ENCODE measurements at places on chromosomes 3 and 15.

- no peak for DNase-seq
Measured at GRCh38 chr3:10602271-10602670, 96.9 kb upstream of the ATP2B2 start.

DNA sequence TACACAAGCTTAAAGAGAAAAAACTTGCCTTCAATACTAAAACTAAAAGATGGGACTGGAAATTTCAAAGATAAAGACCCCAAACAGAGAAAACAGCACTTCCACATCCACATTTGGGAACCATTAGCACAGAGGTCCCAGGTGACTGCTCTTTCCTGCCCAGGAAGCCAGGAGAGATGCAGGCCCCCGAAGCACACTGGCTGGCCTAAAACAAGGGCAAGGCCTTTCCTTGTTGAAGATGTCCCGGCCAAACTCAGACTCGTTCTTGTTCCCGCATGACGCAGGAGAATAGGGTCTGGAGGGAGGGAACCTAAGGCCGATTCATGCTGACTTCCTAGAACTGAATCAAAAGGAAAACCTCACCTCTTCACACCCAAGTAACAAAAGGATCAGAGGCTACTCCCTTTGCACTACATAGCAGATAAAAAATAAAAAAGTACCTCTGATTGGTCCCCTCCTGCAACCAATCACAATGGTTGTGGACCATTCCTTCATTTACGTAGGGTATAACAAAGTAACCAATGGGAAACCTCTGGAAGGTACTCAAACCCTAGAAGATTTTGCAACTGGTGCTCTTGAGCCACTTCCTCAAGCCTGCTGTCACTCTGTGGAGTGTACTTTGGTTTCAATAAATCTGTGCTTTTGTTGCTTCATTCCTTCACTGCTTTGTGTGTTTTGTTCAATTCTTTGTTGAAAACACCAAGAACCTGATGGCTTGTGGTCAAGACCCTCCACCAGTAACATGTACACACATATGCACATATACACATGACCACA, 48.7 kb downstream of the EFCAB12 start:
- DNase-seq = no peak

DNA sequence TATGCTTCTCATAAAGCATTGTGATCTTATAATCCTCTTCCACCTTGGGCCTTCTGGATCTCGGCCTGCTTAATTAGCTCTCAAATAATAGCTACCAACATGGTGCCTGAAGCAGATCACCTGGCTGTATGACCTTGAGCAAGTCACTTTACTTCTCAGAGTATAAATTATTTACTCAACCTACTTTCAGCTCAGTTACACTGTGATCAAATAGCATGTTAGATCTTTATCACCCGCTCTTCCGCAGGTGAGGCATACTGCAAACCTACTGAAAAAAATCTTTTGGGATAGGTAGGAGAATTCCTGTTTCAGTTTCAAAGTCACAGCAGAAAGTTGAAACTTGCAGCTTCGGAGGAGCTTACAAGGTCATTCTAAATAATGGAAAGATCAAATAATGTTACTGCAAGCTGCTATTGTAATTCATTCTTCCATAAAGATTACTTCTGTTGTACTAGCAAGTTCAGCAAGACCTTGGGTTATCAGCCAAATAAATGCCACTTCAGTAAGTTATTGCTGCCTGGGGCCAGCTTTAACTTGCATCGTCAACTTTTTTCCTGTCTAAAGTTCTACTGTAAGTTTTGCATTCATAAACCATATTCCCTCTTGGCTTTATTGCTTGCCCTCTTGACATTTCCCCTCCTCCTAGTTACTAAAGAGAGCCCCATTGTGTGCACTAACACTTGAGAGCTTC, 268.4 kb upstream of the ATP11B start:
- DNase-seq = no peak

GRCh38 chr3:59658274-59658673, 608.4 kb upstream of the CFAP20DC start:
- DNase-seq = no peak

GRCh38 chr3:101725194-101725889, 928 bp downstream of the CEP97 start:
- peak; percentile 25 for DNase-seq

GRCh38 chr3:161422171-161422700, 50.9 kb upstream of the SPTSSB start:
- no peak for DNase-seq

- DNase-seq = no peak
Measured at GRCh38 chr15:39786447-39787056, 3.9 kb upstream of the FSIP1 start.

DNA sequence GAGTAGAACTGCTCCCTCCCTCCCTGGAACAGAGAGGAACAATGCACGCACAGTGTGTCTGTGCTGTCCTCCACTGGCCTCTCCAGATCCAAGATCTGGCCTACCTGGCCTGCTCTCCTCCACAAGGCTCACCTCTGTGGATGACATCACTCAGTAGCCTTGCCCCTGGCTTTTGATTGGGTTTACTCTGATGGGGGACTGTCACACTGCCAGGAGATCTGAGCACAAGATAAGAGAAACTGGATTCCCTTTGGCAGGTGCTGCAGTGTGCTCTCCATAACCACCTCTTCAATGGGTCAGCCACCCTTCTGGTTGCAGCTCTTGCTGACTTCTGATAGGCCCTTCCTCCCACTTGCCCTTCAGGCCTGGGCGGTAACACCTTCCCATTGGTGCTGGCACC, 22.6 kb upstream of the ANO10 start:
- DNase-seq = no peak

DNA sequence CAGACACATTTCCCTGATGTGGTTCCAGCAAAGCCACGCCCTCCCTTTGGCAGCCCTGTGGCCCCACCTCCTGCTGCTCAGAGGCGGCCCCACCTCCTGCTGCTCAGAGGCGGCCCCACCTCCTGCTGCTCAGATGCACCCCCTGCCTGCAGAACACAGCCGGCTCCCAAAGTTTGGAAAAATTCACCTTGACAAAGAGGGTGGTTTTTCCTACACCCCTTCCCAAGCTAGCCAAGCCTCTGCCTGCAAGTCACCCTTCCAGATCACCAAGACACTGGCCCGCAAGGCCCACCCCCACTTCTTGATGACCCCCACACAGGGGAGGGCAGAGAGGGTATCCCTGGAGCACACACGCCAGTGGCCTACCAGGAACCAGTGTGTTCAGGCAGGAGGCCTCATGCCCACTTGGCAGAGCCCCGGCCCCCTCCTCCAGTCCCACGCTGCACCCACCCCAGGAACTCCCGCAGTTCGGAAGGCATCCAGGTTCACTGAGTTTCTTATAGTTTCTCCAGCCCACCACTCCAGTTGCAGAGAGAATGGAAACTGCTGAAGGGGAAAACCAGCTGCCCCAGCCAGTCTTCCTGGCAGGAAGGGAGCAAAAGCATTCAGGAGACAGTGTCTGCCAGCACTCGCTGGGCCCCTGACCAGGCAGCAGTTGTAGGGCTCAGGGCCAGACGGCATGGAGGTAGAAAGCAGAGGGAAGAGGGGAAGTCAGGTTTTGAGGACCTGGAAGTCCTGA, 2.3 kb upstream of the HAPLN3 start:
- DNase-seq = peak; percentile 74

DNA sequence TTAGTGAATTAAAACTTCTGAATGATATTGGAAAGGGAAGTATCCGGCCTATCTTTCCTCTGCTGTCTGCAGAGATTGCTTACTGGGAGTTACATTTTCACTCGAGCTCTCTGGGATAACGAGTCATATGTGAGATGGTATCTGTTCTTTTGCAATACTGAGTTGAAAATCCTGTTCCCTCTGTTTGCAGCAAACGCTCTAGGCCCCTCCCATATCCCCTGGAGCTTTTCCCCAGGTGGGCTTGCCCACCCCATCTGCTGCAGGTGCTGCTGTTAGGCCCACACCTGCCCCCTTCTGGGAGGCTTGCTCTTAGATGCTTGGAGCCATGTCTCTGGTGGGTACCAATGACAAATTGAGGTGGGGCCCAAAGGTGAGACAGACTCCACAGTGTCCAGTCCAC, 42.7 kb upstream of the MTMR10 start:
- no peak for DNase-seq

DNA sequence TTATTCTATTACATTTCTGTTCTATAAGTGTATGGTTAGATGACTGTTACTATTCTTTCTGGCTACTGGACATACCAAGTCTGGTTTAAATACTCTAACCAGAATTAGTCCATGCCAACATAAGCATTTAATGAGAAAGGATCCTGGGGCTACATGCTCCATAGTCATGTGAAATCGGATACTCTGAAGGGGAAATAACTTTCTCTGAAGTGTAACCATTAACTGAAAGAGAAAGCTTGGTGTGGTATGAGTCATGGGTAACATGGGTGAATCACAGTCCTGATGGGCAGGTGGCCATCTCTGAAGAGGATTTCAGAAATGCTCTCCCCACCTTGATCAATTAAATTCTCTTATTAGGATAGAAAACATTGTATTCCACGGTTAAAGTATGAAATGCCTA, 69.4 kb downstream of the FHIT start:
- no peak for DNase-seq

- DNase-seq = no peak
Measured at GRCh38 chr3:158794936-158795518, 6.8 kb upstream of the MFSD1 start.

- DNase-seq = no peak
Measured at GRCh38 chr15:95825208-95825607, 505.3 kb upstream of the NR2F2 start.

GRCh38 chr3:128176276-128176833, 23.1 kb downstream of the EEFSEC start:
- no peak for DNase-seq

- DNase-seq = no peak
Measured at GRCh38 chr15:61879219-61879618, 181.0 kb downstream of the VPS13C start.

DNA sequence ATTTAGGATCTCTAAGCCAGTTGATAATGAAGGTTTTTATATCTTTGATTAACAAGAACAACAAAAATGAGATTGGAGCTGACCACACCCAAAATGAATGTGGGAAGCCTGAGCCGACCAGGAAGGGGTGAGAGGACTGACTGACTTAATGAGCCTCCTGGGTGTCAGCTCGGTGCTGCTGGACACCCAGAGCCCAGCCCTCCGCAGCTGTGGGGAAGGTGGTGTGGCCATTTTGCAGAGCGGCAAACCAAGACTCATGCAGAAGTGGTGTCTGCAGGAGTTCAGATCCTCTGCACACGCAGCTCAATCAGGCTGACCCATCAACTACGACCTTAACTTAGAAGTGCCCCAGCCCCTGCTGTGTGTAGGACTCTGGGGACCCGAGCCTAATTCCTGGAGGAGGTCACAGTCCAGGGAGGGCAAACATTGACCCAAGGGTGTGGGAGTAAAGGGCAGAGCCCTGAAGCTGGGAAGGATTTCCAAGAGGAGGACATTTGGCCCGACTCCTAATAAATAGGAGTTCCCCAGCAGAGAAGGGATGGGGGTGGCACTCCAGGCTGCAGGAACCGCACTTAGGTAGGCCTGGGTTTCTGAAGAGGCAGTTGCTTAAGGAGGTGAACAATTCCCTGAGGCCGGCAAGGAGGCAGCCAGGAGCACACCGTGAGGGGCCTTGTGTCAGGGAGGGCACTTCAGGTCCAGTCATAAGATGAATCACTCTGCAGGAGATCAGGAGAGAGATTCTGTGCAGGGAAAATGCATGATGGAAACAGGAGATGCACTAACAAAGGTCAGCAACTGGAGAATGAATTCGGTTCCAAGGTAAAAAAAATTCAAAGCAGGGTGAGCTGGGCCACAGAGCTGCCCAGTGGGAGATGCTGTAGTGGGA, 197.1 kb upstream of the TPM1 start:
- no peak for DNase-seq

GRCh38 chr3:197501496-197501878, 54.3 kb downstream of the BDH1 start:
- DNase-seq = no peak

DNA sequence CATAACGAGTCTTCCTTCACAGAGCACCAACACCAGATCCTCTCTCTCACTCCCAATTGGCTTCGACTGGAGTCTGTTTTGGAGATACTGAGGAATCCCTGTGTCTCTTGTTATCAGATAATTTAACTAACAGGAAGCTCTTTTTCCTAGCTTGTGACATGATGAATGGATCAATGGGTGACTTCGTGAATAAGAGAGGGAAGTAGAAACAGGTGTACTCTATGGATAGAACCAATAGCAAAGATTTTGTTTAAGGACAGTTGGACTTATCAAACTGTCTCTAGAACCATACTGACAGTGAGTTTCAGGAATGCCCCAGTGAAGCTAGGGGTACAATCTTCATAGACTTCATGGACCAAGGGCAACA, 29.4 kb upstream of the KLHL6 start:
- DNase-seq = no peak

DNA sequence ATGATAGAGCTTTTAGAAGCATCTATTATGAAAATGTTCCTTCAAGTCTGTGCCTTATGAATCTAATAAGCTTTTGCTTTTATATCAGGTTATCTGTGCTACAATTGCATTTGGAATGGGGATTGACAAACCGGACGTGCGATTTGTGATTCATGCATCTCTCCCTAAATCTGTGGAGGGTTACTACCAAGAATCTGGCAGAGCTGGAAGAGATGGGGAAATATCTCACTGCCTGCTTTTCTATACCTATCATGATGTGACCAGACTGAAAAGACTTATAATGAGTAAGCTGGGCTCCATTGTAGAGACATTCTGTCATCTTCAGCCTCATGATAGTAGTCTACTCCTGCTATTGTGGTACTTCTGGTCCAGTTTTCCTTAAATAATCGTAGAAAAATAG, 73.4 kb downstream of the BLM start:
- DNase-seq = no peak

DNA sequence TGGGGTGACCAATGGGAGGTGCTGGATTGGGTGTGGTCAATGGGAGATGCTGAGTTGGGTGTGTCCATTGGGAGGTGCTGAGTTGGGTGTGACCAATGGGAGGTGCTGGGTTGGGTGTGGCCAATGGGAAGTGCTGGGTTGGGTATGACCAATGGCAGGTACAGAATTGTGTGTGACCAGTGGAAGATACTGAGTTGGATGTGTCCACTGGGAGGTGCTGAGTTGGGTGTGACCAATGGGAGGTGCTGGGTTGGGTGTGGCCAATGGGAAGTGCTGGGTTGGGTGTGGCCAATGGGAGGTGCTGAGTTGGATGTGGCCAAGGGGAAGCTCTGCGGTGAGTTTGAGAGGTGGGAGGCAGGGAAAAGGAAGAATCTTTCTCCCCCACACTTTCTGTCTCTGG, 250.0 kb upstream of the PROK2 start:
- no peak for DNase-seq

DNA sequence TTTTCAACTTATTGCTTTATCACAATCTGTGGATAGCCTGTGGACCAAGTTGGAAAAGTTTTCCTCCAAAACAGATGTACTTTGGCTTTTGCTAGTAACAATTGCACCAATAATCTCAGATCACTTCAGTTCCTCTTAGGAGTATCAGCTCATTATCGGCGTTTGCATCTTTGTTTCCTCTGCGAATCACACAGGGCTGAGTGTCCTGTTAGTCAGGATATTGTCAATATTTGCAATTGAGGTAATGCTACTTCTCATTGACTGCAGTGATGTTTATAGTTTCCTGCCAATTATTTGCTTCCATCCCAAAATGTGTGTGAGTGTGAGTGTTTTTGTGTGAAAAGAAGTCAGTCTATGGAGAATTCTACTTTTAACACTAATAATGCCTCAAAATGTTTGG, 545.0 kb downstream of the SI start:
- DNase-seq = no peak

GRCh38 chr3:197380786-197381185, 82.4 kb upstream of the DLG1 start:
- no peak for DNase-seq

Data from activated T-cell treated with anti-CD3 and anti-CD28 coated beads for 1 hour (primary cell).